ENCODE measurements at places on chromosomes 1 and 21.

GRCh38 chr1:15991427-15992186, 12.4 kb upstream of the SRARP start:
- no peak for DNase-seq

DNA sequence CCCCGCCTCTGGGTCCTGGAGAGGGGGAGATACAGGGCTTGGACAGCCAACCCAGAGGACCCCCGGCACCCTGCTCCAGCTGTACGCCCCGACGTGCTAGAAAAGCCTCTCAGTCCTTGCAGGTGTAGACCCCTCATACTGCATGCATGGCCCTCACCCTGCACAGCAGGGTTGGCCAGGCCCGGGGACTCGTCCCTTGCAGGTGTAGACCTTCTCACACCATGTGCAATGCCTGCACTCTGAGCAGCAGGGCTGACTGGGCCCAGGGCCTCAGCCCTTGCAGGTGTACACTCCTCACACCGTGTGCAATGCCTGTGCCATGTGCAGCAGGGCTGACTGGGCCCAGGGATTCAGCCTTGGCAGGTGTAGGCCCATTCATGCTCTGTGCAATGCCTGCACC, 26.8 kb downstream of the WNT9A start:
- no peak for DNase-seq

DNA sequence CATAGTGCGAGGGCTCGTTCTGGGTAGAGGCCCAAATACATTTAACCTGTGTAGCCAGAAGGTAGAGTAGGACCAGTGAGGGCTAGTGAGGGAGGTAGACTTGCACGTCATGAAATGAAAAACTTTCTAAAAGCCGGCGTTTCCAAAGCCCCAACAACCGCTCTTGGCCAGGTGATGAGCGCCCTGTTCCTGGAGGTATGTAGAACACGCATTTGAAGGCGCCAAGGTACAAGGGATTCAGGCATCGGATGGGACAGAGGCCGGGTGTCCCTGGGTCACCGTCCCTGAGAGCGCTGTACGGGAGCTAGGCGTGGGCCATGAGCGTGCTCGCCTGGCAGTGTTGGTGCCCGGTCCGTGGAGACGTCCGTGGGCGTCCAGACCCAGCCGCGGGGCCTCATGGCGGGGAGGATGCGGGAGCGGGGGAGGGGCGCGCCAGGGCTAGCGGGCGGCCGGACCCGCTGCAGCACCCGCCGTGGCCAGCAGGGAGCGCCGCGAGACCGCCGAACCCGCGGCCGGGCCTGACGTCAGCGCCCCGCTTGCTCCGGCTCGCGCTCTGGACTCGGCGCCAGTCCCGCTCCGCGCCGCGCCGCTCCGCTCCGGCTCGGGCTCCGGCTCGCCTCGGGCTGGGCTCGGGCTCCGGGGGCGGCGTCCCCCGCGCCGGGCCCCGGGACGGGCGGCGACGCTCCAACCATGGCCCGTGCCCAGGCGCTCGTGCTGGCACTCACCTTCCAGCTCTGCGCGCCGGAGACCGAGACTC, at the start of gene PTPRU:
Gene PTPRU (plus strand): TSS at position 568 of the 757 bp plus-strand sequence. CDS start 123 bp downstream, at position 691.
- peak; percentile 79 for DNase-seq

GRCh38 chr1:12521096-12521495, 96.9 kb downstream of the DHRS3 start:
- DNase-seq, result no peak

DNA sequence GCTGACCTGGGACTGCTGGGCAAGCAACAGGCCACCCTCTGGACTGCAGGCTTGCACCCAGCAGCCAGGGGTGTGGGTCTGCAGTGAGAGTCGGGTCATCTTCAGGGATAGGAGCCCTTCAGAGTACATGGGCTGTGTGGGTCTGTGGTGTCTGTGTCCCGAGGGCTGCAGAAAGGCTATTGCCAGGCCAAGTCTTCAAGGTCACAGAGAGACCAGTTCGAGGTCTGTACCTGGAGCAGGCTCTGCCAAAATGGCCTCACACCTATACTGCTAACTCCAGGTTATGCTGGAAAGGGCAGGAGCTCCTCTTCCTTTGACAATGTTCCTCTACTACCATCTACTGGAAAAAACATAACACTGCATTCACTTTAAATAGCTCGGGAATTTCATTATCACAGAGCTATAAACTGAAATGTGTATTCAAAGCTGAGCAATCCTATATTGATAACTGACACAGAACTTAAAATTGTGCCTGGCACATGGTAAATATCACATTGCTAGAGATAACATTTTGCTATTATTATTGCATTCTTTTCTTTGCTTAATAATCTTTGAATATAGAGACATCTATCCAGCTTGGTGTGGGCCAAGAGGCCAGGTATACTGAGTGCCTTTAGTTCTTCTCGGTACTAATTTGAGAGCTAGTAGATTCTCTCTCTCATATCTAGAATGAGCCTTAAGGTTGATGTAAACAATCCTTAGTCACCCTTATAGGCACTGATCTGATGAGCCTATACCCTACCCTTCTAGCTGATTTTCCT, 6.9 kb upstream of the DNAH14 start:
- DNase-seq, result no peak

- no peak for DNase-seq
Measured at GRCh38 chr1:37255136-37255795, 219.1 kb upstream of the ZC3H12A start.

DNA sequence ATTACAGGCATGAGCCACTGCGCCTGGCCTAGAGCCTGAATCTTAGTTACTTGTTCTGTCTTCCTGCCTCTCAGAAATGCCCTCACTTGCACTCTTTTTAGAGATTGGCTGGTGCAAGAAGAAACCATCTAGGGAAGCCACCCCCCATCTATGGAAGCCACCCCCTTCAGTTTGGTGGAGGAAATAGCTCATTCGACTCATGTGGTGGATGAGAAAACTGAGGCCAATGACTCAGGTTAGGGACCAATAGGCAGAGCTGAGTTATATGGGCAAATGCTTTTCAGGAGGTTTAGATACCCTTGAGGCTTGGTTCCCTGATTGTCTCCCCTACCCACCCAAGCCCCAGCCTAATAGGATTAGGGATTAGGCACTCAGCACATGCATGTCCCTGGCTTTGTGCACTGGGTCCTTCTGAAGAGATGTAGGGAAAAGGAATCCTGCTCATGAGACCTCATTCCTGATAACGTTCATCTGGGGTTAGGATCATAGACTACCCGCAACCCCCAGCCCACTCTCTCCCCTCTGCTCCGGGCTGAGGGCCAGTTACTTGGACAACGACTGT, 77.1 kb downstream of the PAX7 start:
- no peak for DNase-seq

GRCh38 chr1:180157108-180157507, 2.4 kb downstream of the QSOX1 start:
- DNase-seq, result no peak

- DNase-seq, result peak; percentile 78
Measured at GRCh38 chr1:172699111-172699510, 40.2 kb downstream of the FASLG start.

DNA sequence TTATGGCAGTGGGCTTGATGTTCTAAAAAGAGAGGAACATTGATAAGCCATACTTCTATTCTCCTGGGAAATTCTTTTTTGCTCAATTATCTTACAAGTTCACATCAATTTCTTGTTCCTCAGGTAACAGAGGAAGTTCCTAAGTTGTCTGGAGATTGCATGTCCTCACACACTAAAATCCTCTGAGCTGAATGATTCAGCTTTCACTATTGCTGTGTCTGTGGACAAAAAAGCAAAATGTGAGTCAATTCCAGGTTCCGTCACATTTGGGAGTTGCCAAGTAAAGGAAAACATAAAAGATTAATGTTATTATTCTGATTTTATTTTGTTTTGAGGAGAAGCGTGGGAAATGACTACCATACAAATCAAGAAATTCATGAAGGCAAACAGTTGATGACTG, 316.7 kb downstream of the CHRM3 start:
- no peak for DNase-seq

- DNase-seq, result no peak
Measured at GRCh38 chr1:112666946-112667345, 7.5 kb upstream of the MOV10 start.

DNA sequence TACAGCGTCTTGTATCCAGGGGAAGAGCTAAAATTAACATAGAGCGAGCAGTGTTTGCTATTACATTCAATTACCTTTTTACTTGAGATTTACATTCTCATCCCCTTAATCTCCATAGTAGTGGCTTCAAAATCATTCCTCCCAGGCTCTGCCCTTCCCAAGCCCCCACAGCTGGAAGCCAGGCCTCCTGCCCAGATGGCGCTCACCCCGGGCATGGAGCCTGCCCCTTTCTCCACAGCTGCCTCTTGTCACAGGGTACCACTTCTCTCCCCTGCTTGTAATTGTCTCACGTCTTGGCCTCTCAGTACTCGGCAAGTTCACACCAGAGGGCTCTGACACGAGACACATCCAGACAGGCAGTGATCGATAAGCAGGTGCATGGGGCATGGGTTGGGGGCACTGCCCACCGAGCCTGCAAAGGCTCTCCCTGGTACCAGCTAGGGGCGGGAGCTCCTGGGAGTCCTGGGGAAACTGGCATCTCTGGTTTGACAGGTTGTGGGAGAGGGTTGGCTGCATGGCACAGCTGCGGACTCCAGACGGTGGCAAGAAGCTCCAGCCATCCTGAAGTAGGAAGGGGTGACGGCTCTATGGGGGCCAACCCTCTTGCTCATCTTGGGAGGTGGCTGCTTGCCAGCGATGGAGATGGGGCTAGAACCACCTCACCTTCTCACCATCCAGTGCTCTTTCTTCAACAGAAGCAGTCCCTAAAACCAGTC, 20.1 kb downstream of the CASZ1 start:
- DNase-seq, result no peak

- DNase-seq, result no peak
Measured at GRCh38 chr1:12338017-12338416, 108.2 kb downstream of the VPS13D start.

DNA sequence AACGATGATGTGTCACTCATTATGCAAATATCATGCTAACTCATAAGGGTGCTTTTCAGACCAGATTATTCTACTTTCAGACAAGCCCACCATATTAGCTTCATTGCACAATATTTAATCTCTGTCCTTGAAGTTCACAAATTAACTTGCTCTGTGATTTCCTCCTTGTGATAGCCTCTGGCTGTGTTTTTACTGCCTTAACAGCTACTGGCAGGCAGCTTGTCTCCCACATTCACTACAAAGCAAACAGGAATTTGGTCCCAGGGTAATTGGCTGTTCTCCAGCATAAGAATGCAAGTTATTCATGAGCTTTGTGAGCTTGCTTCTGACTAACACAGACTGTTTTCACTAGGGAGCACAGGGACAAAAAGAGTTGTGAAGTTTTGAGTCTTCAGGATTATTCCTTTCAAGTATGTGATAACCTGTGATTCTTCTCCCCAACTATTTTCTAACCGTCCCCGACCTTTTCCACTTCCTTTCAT, 87.9 kb upstream of the HMCN1 start:
- DNase-seq, result no peak

DNA sequence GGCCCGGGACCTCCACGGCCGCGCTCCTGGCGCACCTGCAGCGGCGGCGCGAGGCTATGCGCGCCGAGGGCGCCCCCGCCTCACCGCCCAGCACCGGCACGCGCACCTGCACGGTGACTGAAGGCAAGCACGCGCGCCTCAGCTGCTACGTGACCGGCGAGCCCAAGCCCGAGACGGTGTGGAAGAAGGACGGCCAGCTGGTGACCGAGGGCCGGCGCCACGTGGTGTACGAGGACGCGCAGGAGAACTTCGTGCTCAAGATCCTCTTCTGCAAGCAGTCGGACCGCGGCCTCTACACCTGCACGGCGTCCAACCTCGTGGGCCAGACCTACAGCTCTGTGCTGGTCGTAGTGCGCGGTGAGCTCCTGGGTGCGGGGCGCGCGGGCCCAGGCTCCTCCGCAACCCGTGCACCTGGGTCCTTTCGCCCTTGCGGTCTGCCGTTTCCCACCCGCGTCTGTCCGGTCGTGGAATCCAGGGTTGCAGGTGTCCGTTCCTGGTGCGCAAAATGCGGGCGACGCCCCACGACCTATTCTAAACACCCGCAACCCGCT, 4.6 kb downstream of the OBSCN start:
- no peak for DNase-seq

- no peak for DNase-seq
Measured at GRCh38 chr1:79694241-79694640, 687.7 kb upstream of the ADGRL4 start.

DNA sequence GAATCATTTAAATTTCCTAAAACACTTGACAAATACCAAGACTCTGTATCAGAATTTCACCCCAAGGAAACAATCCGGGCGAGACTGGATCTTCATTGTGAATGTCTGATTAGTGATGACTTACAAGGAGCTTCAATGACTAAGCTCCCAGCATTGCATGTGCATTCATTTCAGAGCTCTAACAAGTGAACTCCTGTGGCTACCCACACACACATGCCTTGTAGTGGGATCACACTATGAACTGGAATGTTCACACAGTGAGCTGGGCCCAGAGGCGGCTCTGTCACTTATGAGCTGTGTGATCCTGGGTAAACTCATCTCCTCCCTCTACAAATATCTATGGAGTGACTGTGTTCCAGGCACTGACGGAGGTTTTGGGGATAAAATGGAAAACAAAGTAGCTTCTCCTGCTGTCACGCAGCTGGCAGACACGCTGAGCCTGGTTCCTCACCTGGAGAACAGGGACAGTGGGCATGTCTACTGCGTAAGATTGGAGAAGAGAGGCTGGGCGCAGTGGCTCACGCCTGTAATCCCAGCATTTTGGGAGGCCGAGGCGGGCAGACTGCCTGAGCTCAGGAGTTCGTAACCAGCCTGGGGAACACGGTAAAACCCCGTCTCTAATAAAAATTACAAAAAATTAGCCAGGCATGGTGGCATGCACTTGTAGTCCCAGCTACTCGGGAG, 56.9 kb downstream of the CLSTN1 start:
- DNase-seq, result no peak

DNA sequence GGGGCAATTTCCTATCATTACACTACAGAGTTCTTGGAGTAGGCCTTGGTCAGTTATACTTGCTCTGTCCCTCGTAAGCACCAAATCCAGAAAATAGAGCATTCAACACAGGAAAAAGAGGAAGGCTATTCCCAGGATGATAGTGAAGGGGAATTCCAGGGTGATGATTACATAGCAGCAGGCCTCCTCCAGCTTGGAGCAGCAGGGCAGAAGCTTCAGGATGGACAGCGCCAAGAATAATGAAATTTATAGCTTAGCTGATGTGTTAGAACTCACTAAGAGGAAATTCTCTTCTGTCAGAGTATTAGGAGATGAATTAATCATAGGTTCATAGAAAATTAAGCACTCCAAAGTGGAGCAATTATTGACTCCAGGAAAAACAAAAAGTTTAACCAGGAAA, 10.8 kb upstream of the SMAP2 start:
- no peak for DNase-seq

- no peak for DNase-seq
Measured at GRCh38 chr1:18118078-18118477, 10.5 kb downstream of the IGSF21 start.

DNA sequence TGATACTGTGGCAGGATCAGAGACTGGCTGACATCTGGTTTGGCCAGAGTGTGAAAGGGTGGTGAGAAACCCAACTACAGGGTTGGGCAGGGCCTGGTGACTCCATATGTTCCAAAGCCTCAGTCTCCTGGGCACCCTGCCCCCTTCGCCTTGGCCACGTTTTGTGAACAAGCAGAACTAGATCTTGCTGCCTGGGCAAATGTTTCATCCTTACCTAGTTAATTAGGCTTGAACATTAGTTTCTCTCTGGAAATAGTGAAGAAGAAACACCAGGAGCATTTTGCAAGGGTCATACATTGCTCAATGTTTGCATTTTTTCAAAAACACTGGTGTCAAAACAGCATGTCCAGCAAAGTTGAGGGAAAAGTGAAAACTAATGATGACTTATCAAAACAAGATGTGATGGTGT, 60.5 kb downstream of the MAP3K7CL start:
- DNase-seq, result no peak

GRCh38 chr1:158537609-158538008, 16.6 kb downstream of the OR6Y1 start:
- DNase-seq, result no peak

Measured in stimulated activated naive CD8-positive, alpha-beta T cell treated with anti-CD3 and anti-CD28 coated beads, Interleukin-15, amount 100 ng/mL, for 72 hours (primary cell).